ENCODE measurements at places on chromosomes 1 and 21.

DNA sequence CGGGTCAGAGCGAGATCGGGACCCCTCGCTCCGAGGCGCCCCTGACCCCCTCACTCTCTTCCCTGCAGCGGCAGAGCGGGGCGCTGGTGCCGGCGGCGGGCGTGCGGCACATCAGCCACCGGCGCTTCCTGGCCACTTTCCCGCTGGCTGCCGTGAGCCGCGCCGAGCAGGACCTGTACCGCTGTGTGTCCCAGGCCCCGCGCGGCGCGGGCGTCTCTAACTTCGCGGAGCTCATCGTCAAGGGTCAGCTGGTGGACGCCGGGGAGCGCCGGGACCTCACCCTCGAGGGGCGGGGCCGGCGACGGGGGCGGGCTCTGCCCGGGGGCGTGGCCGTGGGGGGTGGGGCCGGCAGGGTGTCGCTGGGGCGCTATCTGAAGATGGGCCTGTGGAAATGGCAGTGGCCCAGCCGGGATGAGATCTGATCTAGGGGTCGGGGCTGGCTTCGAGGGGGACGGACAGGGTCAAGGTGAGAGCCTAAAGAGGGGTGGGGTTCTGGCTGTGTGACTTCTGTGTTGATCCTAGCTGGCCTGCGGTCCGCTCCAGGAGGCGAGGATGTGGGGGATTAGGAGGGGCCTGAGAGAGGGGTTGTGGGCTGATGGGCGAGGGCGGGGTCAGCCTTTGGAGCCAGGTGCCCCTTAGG, 23.6 kb downstream of the PTPRU start:
- no peak for DNase-seq

DNA sequence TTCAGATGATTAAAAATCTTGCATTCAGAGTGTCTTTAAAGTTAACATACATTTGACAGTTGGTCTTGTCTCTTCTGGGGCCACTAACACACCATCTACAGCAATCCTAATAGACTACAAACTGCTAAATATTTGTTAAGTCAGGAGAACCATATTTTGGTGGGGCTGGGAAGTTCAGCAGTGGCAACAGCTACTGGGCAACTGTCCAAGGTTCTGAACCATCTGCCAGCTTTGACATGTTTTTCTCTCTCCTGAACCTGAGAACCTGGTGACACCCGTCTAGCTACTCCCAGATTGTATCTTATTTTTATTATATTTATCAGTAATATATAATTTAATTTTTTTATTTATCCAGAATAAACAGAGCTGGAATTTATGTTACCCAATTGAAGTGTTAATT, 199.0 kb upstream of the DPYD start:
- peak; percentile 45 for DNase-seq

DNA sequence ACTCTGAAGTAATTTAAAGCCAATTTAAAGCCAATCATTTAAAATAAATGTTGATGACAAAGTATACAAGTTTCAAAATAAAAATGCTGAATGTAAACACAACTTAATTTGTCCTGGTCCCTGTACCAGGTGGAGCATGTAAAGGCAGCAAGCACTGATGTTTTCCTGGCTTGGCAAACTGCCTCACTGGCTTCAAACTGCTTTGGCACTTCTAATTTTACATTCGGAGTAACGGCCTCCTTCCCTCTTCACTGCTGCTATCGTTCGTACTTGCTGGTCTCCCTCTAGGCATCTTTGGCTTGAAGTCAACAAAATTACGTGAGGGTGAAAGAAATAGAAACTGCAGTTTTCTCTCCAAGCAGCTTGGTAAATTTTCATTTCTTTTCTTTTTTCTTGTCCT, 287.9 kb downstream of the LTN1 start:
- DNase-seq, result no peak

DNA sequence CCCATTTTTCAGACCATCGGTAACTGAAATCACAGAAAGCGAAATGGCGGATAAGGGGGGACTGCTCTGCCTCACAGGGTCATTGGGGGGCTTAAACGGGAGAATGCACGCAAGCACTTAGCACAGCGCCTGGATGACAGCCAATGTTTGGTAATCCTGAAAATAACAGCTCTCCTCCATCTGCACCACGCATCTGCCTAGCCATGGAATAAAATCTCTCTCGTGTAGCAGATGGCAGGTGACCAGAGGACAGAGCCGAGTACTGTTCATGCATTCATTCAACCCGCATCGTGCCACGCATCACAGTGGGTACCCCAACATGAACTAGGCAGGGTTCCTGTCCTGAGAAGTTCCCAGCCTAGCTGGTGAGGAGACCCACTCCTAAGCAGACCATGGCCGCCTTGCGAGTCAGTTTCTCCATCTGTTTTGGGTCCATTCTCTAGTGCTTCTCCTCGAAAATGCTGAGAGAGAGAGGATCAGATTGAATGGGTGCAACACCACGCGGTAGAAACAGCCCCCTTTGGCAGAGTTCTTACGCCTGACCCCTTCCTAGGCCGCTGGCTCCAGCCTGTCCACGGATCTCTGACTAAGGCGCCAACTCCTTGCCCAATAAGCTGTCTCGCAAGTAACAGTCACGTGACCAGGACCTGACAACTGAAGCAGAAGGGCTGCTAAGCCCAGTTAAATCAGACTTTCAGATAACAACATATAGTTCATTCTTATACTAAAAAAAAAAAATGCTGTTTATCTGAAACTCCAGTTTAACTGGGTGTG, 7.3 kb downstream of the SLC1A7 start:
- peak; percentile 9 for DNase-seq

GRCh38 chr1:180237869-180238476, 7.9 kb downstream of the LHX4 start:
- no peak for DNase-seq

- DNase-seq, result no peak
Observed at GRCh38 chr1:223525957-223526356, 132.7 kb downstream of the CCDC185 start.

DNA sequence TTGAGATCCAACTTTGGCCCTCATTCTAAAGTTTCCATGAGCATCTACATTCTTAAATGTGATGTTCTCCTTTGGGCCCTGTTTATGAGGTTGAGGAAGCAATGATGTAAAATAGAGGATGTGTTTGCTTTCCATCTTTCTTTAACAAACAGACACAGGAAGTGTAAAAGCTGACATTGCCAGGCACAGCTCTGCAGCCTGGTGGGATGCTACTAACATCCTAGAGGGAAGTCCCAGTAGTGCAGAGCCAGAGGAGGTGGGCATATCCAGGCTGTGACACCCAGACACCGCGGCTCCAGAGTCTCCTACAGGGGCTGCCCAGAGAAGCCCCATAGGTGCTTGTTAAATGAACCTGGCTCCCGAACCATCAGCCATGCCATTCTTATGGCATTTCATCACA, 16.2 kb downstream of the OLFML2B start:
- DNase-seq, result no peak

GRCh38 chr1:200901796-200902444, 7.2 kb downstream of the INAVA start:
- no peak for DNase-seq

DNA sequence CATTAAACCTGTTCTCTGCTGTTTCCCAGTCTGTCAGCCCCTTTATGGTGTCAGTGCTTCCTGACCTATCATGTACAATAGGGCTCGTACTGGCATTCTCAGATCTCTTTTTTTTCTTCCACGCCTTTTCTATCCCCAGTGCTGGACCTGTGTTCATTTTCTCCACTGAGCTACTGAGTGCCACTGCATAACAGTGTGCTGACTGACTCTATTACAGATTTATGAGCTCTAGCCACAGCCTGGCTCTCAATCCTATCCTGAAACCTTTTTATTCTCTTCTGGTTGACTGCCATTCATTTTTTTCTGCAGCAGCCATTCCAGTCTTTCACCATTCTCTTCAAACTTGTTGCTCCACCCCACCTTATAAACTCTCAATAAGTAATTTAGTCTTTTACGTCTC, 59.6 kb upstream of the MACF1 start:
- no peak for DNase-seq

DNA sequence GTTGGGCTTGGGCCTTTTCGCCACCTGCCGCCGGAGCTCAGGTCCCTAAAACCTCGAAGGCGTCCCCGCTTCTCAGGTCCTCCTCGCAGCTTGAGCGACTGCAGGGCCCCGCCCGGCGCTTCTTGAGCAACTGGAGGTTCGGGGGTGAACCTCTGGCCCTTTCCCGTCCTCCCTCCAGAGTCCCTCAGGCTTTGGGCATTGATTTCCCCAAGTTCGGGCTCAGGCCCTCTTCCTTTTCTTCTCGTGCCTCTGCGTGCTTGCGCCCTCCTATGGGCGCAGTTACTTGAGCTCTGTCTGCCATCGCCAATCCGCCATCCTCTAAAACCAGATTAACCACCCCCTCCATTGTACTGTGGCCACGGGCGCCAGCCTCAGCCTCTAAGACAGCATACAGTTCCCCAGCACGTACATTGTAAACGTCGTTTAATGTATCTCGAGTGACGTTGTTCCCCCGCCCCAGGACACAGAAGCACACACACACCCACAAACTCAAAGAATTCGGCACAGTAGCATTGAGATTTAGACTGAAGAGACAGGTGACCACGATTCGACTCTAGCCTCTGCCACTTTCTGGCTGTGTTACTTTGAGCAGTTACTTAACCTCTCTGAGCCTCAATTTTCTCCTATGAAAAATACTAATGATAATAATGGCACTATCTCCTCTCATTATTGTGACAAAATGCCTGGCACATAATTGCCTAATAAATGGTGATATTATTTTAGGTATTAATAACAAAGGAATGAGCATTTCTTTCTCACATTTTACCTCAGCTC, 22.6 kb downstream of the BTG2 start:
- DNase-seq, result peak; percentile 79

- no peak for DNase-seq
Observed at GRCh38 chr1:23699280-23700179, 7.9 kb downstream of the RPL11 start.

GRCh38 chr1:1304331-1305299, 3.1 kb downstream of the ACAP3 start:
- DNase-seq, result no peak

DNA sequence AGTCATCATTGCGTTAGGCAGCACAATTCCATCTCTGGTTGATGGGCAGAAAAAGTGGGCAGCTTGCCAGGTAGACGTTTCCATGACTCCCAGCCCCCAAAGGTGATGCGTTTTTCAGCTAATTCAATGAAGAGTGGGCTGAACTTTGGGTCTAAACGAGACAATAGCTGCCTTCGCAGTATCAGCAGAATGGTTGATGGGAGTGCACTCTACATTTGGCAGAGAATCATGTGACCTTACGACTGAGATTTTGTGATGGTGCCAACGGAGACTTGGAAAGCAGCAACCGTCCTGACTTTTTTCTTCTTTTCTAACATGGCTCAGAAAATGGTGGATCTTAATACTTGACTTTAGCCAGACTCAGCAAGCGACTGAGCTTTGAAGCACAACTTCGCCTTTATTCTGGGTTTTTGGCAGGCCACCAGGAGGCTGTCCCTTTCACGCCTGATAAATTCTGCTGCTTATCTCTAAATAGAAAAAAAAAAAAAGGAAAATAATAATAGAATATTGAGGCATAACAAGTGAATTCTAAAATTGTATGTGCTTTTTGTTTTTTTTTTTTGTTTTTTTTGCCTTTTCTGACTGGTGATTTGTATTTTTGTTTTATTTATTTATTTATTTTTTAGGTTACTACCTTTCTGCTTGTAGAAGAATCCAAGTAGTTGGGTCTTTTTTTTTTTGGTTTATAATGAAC, 804.8 kb downstream of the USP25 start:
- DNase-seq, result peak; percentile 67

DNA sequence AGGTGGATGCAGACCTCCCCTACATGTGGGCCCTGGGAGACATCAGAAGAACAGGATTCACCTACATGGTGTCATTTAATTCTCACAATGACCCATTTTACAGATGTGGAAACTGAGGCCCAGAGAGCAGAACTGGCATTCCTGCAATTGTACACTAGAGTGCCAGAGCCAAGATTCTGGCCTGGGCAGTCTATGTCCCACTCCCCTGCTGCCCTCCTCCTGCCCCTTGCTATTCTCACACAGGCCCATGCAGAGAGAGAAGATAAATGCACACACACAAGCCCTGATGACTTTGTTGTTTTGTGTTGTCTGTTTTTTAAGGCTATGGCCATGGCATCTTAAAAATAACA, 64.2 kb downstream of the EPHB2 start:
- DNase-seq, result no peak

GRCh38 chr1:245129319-245130240, 25.2 kb upstream of the KIF26B start:
- no peak for DNase-seq

GRCh38 chr1:28147264-28148094, 29.0 kb downstream of the PTAFR start:
- no peak for DNase-seq

DNA sequence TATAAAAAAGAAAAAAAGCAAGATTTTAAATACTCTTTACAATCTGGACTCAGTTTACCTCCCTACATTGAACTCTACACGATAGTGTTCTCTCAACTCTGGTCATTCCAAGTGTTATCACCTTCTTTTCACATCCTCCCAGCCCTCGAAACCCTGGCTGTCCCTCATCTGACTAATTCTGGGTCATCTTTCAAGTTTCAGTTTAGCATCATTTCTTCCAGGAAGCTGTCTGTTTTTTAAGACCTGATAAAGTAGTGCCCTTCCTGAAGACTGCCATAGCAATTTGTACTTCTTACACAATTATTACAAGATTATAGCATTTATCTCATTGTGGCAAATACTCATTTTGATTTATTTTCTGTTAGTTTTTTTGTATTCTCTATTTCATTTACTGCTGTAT, 1.2 kb downstream of the ALG14 start:
- no peak for DNase-seq

DNA sequence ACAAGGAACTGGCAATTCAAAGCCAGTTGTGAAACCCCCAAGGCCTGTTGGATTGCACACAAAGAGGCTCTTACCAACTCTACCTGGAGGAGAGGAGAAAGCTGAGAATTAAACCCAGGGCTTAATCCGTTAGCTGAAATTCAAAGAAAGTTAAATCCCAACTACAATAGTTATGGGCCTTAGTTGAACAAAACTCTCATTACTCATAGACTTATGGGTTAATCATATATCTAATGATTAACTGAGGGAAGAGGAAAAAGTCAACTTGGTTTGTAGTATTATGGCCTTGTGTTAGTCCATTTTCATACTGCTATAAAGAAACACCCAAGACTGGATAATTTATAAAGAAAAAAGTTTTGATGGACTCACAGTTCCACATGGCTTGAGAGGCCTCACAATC, 838.2 kb upstream of the ADGRL2 start:
- DNase-seq, result no peak

DNA sequence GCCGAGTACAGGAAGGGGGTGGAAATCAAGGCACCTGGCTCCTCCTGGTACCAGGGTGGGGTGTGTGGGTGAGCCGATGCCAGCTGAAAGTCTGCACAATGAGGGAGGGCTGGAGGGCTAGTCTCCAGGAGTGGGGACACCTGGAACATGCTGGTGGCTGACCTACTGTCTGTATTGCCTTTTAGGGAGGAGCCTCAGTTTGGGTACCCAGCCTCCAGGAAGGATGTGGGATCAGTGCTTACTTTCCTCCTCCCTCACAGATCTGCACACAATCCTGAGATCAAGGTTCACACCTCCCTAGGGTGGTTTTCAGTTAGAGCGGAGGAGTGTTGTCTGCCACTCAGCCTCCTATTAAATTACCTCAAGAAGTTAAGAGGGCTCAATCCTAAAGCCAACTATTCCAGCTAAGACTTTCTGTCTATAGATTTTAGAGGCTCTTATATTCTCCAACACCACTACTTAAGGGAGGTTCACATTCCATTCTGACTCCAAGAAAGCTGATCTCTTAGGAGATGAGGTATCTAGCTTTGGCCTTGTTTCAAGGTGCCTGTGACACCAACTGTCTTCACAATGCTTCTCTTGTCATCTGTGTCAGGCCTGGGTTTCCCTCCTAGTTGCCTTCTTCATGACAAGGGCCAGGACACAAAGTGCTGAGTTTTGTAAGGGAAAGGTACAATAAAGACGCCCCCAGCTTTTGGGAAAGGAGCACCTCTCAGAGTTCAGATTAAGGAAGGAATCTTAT, 15.7 kb downstream of the SSR2 start:
- no peak for DNase-seq

GRCh38 chr1:16441282-16441665, 750 bp downstream of the NECAP2 start:
- DNase-seq, result no peak
